Tibial nerve (tissue), 4 donors: ENCODE measurements at places on chromosomes 3 and 15. TPM values are rescaled to one million over a fixed set of nuclear protein-coding genes. Genes with fewer than 3 reads are reported as not detected.

Gene C2CD4A
- 0.30 TPM for total RNA-seq

- DNase-seq: no peak
These were observed 248.0 kb upstream of the CNTN3 start for GRCh38 chr3:74862476-74862875.

- DNase-seq: no peak
These were observed 25.7 kb downstream of the GJD2 start for GRCh38 chr15:34729056-34729455.

Gene LMOD3
- not detected for total RNA-seq

GRCh38 chr3:37586280-37586679 is 275.4 kb upstream of the CTDSPL start:
- DNase-seq: no peak

DNA sequence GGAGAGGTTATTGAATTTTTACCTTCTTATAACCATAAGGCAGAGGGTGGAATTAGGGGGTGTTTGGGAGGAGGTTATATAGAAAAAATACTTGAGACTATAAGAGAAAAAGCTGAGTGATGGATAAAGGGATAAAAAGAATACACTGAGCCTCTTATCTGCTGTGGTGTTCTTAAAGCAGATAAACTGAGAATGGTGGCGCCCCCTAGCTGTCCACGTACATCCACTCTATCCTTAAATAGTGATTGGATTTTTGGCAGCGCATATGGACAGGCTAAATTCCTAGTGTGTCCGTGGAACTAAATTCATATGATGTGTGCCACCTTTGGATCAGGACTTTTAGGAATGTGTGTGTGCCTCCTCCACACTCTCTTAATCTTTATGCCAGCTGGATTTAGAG is 121.1 kb downstream of the OXSM start:
- DNase-seq: no peak

DNA sequence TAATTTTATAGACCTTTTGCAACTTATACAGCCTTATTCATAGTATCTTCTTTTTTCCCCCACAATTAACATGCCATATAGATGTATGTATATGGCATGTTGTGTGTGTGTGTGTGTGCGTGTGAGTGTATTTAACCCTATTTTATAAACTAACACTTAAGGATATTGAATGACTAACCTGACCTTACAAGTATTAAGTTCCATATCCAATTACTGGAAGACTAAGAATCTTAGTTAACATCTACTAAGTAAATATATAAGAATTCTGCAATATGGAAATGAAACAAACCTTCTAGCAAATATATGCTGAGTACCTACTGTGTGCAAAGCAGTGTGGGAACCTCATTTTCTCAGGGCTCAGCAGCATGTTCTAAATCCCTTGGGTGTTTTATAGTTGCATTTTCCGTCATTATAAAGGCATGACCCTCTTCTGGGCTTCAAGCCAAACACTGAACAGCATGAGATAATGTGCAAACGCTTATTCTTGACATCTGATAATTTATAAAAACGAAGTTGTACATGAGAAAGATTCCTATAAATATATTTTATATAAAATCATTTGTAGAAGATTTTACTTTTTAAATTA is 105.5 kb downstream of the NLGN1 start:
- no peak for DNase-seq

- DNase-seq: no peak
These were observed 3.8 kb upstream of the GATA2 start for GRCh38 chr3:128496602-128497304.

GRCh38 chr3:17874636-17875035 is 132.2 kb upstream of the TBC1D5 start:
- DNase-seq: no peak

GRCh38 chr15:76024021-76024768 is 12.0 kb upstream of the NRG4 start:
- no peak for DNase-seq

DNA sequence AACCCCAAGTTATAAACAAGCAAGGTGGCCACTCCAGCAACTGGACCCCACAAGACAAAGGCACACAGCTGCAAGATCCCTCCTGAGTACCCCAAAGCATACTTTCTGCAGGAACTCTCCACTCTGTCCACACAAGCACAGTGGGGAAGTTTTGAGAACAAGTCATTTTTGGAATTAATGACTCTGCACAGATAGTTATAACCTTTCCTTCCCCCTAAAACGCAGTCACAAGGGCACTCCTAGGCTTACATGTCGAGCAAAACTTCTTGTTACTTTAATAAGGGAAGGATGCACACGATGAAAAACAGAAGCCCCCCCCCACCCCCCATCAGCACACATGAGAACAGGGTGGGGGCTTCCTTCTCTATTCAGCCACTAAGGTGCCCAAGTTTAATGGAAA is 1.2 kb downstream of the STIMATE start:
- no peak for DNase-seq

Gene IL20RB
- total RNA-seq: 40.0 TPM

DNA sequence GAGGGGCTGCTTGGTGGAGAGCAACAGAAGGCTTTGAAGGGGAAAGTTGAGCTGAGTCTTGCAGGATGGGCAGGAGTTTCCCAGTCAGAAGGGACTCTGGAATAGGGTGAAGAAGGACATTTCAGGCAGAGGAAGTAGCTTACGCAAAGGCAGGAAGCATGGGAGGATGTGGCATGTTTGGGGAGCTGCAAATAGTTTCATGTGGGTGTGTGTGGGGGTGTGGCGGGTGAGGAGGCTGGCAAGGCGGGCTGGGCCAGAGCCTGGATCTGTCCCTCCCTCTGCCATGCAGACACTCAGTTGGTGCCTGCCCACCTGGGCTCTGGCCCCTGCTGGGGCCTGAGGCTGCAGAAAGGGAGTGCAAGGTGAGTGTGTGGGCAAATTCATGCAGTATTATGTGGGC is 10.4 kb downstream of the TEX264 start:
- DNase-seq: peak; percentile 30

Gene LRRIQ4
- total RNA-seq: not detected

DNA sequence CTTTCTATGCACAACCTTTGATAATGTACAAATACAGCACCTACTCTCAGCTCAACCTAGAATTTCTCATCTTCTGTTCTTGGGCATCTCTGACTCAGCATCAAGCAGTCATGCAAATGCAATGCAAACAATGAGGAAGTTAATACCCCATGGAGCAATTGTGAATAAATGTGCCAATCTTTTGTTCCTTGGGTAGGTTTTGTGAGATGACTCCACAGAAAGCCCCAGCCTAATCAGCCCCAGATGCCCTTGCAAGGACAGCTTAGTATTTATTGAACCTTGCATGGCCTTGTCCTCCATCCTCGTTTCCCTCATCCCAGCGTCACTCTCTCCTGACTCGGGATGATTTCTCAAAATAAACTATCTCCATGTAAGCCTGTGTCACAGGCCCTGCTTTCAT is 494.7 kb upstream of the NECTIN3 start:
- DNase-seq: no peak

- no peak for DNase-seq
These were observed 123.1 kb upstream of the BHLHE40 start for GRCh38 chr3:4856136-4856535.

- DNase-seq: no peak
These were observed 135.6 kb downstream of the DUT start for GRCh38 chr15:48466820-48467219.

Gene SV2B
- 20.5 TPM for total RNA-seq

DNA sequence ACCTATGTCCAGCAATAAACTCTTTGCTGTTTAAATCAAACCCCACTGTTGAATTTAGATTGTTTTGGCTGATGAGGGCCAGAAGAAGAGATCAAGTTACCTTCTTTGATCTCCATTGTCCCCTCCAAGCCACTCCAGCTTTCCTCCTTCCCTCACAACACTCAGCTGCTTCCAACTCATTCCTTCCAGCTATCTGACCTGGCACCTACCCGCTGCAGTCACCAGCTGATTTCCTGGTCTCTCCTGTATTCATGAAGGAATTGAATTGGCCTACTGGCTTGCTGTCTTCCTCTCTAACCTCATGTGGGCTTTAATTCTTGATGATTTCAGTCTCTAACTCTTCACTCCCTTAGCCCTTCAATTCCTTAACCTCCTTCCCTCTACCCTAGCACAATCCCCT is 40.8 kb upstream of the ABHD17C start:
- no peak for DNase-seq

DNA sequence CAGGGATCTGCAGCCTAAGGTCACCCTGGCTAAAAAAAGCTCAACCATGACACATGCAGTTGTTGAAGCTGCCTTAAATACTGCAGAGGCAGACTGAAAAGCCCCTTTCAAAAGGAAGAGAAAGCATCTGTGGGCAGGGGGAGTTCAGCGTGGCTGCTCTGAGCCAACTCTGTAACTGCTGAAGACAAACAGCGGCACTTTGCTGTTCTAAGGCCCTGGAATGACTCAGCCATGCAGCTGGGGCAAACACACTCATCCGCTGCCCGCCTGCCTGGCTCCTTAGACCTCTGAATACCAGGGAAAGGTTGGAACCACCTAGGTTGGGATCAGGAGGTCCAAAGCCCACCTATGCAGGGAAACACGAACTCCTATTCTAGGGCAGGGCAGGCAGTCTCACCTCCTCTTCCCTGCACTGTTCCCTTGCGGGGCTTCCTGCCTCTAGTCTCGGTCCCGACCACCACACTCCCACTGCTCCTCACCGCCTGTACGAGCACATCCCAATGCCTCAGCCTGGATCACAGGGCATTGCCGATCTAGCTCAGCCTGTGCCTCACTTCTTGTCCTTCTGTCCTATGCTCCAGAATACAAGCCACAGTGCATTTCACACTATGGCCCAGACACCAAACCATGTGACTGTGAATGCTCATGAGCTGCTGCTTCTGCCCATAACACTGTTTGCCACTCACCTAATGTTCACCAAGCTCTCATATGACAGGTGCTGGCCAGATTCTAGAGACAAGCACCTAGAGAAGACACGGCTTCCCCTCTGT is 6.6 kb upstream of the MUSTN1 start:
- DNase-seq: no peak

- DNase-seq: no peak
These were observed 117.4 kb downstream of the IL12A start for GRCh38 chr3:160105907-160106584.

- no peak for DNase-seq
These were observed 18.9 kb upstream of the ARRDC4 start for GRCh38 chr15:97941572-97941971.

- DNase-seq: no peak
These were observed 222.0 kb downstream of the GABRB3 start for GRCh38 chr15:26550880-26551279.

GRCh38 chr15:89206908-89207331 is 14.5 kb downstream of the RLBP1 start:
- DNase-seq: peak; percentile 76

DNA sequence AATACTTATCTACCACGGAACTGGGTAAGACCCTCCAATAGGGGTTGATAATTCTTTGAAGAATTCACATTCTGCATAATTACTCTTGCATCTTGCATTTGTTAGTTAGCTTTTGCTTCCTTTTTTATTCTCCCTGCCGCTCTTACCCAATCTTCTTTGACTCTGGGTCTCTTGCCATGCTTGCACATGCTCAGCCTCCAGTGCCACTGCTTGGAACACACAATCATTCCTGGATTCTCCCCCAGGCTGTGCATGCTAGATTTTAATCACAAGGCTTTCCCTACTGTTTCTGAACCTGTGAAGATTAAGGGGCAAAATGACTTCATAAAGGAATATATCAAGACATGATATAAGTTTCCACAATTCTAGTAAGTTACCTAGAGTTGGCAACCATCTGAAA is 133.1 kb downstream of the IL1RAP start:
- DNase-seq: no peak

- DNase-seq: no peak
These were observed 56.4 kb downstream of the PRKCI start for GRCh38 chr3:170278627-170279026.

- no peak for DNase-seq
These were observed 18.1 kb downstream of the GBE1 start for GRCh38 chr3:81743096-81744025.

DNA sequence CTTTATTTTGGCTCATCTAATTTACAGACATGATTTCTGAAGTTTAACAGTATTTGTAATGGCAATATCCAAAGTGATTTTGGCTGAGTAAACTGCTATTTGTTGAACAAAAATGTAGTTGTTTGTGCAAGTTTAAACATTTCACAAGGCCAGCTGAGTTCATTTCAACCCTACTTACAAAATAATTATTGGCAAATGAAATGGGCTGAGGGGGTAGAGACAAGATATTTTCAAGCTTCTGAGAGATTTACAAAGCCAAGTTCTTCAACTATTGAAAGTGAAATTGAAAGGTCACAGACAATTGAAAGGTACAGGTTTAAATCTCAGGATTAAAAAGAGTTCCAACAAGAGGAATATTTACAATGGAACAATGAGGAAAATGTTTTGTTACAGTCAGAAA is 77.1 kb downstream of the DUT start:
- no peak for DNase-seq

Gene ADAMTS17
- 0.66 TPM for total RNA-seq
